Right renal pelvis (tissue), 4 donors: ENCODE measurements at places on chromosomes 1 and 21. TPM values are rescaled to one million over a fixed set of nuclear protein-coding genes. Genes with fewer than 3 reads are reported as not detected.

- no peak for DNase-seq
These were observed 173.4 kb downstream of the HUNK start for GRCh38 chr21:32046191-32046590.

GRCh38 chr1:28803051-28803450 lies 8.9 kb upstream of the OPRD1 start:
- no peak for DNase-seq

GRCh38 chr1:79667848-79668696 lies 661.5 kb upstream of the ADGRL4 start:
- no peak for DNase-seq

- DNase-seq: no peak
These were observed 121.9 kb downstream of the NME7 start for GRCh38 chr1:169245706-169246105.

GRCh38 chr1:54604572-54605370 lies 18.6 kb downstream of the FAM151A start:
- no peak for DNase-seq

- DNase-seq: no peak
These were observed 16.7 kb upstream of the PDE9A start for GRCh38 chr21:42636520-42637266.

DNA sequence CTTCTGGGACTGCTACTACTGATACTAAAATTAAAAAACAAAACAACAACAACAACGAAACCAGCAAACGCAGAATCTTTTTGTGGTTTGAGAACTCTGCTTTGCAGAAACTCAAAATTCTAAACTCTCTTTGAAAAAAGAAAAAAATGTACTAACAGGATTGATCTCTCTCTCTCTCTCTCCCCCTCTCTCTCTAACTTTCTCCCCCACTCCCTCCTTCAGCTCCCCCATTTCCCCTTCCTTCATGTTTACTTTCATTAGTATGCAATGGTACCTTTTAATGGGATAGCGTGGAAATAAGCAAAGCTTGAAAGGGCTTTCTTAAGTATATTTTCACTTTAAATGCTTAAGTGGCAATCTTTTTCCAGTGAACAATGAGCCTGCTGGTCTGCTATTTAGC lies 562.6 kb upstream of the ADGRL2 start:
- no peak for DNase-seq

DNA sequence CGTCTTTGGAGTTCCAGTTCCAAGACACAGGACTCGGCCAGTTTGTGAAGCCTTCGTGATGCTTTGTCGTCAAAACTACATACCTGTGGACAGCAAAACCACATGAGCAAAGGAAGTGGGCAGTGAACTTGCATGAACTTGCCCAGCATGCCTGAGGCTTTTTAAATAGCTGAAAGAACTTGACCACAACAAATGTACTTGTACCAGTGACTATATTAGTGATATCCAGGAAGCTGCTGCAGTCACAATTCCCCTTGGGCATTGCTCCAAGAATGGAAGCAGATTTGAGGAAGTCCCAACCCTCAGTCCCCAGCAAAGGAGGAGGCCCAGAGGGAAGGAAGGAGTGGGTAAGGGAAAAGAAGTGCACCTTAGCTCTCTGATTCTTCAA lies 2.6 kb downstream of the FUCA1 start:
- DNase-seq: no peak

DNA sequence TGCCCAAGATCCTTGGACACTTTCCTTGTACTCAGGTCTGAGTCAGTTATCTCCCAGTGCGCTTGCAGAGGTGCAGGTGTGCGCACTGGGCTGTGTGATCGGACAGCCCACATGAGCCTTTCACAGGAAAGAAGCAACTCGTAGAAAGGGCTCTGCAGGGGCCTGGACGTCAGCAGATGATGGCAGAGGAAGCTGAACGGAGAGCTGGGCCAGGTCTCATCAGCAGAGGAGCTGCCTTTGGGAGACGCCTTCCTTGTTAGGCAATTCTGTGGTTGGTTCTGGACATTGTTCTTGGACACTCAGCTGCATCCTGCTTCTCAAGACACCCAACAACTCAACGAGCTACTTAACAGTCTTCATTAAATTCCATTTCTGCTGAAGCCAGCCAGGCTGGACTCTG lies 7.5 kb upstream of the PROK1 start:
- DNase-seq: no peak

DNA sequence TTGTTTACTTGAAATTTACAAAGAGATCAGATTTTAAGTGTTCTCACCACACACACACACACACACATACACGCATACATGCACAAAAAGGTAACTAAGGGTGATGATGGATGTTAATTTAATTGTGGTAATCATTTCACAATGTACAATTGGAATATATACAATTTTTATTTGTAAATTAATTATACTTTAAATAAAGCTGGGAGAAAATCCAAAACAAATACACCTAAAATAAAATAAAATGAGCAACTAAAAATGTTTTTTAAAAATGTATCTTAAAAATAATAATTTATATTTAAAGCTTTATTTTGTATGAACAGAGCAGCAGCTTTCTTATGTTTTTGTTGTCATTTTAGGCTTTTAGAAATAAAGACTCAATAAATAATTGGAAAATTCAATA lies 8.2 kb upstream of the INSL5 start:
- DNase-seq: no peak

DNA sequence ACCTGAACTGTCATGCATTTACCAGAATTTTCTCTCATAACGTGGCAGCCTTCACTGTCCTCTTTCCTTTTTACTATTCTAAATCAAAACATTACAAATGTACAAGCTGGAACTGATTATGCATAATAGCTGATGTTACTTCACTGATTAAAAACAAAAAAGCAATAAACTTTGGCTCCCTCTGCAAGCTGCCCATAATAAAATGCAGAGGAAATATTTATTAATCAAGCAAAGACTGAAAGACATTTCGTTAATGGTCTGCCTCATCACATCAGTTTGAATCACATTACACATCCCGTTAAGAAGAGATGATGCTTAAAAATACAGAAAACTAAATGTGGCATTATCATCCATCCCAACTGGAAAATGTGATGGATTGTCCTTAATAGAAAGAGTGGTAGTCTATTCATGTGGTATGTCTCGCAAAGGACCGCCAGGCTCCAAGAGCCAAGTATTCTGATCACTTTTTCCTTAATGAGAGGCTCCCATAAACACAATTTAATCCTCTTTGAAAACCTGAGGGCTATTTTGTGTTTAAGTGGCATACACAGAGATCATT lies 225.3 kb downstream of the RGS7 start:
- no peak for DNase-seq

GRCh38 chr1:45478121-45478814 lies 12.7 kb downstream of the TESK2 start:
- no peak for DNase-seq

- no peak for DNase-seq
These were observed 54.9 kb upstream of the LAMC2 start for GRCh38 chr1:183131166-183131565.

Gene DFFA
- 43.6 TPM for polyA plus RNA-seq

Gene RBM8A
- 194 TPM for polyA plus RNA-seq

Gene PTPRF
- polyA plus RNA-seq: 210 TPM

Gene GSTM5
- polyA plus RNA-seq: 42.9 TPM

Gene PHTF1
- 23.7 TPM for polyA plus RNA-seq
